Amygdala (tissue), 56 donors: ENCODE measurements at places on chromosomes 7 and 10.

- DNase-seq, result no peak
These were observed 2.7 kb upstream of the FRAT2 start for GRCh38 chr10:97336942-97337831.

DNA sequence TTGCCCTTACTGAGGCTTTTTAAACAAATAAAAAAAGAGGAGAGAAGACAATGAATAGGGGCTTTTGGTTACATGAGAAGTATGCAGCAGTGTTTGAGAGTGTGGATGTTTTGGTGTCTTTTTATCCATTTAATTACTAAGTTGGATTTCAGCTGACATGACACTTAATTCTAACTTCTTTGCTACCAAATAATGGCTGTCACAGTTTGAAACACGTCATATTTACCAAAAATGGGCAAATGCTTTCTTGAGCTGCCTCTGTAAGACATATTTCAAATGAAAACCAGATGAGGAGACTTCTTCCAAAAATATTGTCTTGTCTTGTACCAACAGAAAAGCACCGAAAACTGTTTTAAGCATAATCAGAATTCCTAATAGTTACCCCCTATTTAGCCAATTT, 4.0 kb downstream of the ABCB4 start:
- no peak for DNase-seq

GRCh38 chr7:28088032-28088431, 92.6 kb downstream of the JAZF1 start:
- DNase-seq, result no peak

GRCh38 chr10:89347701-89348457, 20.1 kb downstream of the IFIT3 start:
- no peak for DNase-seq

- DNase-seq, result peak; percentile 63
These were observed 33.8 kb upstream of the RBM20 start for GRCh38 chr10:110610308-110610774.

DNA sequence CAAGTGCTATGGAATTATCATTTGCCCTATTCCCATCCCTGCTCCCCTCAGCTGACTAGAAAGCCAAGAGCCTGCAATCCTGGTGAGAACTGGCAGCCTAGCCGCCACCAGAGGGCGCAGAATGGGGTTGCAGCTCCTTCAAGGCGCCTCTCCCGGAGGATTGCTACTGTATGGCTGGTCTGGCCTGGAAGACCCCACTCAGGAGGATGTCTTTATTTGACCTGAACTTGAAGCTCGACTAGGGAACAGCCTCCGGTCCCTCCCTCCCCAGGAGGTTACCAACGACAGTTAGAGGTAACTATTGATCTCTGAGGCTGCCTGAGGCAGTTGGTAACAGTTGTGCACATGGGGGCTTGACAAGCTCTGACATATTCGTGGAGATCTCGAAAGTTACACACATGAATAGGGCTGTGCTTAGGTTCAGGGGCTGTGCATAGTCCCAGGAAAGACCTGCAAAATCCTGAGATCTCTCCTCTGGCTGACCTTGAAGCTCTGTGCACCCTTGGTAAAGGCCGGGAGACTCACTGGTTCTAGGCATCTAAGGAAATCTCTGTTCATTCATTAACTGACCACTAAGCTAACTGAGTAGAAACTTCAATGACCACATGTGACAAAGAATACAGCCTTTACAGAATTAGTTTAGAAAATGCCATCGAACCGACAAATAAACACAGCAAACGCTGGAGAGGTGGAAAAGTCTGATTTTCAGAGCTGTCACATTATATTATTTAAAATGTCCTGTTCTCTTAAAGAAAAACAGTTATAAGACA, 65.7 kb downstream of the TSPAN12 start:
- DNase-seq, result peak; percentile 75

GRCh38 chr10:106722524-106722923, 442.0 kb downstream of the SORCS1 start:
- DNase-seq, result no peak

DNA sequence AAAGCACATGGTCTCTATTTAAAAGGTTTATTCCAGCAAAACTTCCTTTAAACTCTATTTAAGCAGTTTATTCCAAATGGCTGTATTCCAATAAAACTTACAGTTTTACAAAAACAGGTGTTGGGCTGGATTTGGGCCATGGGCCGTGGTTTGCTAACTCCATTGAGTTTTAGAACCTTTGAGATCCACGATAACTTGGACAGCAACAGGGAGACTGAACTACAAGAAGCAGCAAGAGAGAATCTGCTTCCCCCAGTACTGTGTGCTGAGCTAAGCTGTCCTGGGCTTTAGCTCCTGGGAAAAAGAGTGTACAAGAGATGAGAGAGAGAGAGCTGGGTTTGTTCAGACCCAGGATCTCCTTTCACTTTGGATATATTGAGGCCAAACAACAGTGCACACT, 204.0 kb upstream of the CELF2 start:
- DNase-seq, result no peak

DNA sequence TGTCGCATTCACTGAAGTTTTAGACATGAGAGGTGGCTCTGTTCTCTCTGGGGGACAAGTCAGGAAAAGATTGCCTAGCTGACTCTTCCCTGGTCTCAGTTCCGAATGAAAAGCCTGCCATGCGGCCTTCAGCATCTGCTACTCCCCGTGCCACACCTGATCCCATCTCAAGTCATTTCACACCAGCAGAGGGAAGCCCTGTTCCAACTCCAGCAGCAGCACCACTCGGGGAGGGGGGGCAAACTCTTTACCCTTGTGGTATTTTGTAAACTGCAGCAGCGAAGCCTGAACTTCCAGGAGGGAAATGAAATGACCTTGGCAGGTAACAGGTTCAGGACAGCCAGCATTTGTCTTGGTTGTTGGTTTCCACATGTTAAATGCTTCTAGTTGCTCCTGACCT, 13.8 kb downstream of the LRRC4 start:
- DNase-seq, result no peak

DNA sequence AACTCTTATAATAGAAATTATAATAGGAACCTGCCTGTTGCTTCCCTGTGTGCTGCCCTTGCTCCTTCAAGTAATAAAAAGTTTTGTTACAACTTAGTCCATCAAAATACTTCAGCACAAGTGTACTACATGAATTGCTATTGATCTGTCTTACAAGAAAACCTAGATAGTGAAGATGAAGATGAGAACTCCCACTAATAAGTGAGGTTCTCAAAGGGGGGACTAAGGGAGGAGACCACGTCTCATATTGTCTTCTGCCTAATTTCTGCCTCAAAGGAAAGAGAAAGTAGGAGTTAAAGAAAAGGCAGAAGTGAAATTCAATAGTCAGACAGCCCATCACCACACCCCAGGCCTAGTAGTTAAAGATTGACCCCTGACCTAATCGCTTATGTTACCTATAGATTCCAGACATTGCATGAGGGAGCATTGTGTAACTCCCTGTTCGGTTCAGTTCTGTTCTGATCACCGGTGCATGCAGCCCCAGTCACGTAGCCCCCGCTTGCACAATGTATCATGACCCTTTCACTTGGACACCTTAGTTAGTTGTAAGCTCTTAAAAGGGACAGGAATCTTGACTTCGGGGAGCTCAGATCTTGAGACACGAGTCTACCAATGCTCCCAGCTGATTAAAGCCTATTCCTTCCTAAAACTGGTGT, 18.2 kb upstream of the CHST3 start:
- no peak for DNase-seq

- DNase-seq, result no peak
These were observed 248.7 kb upstream of the NPVF start for GRCh38 chr7:25476863-25477499.

- no peak for DNase-seq
These were observed 166.2 kb downstream of the CPEB3 start for GRCh38 chr10:92124616-92125143.

DNA sequence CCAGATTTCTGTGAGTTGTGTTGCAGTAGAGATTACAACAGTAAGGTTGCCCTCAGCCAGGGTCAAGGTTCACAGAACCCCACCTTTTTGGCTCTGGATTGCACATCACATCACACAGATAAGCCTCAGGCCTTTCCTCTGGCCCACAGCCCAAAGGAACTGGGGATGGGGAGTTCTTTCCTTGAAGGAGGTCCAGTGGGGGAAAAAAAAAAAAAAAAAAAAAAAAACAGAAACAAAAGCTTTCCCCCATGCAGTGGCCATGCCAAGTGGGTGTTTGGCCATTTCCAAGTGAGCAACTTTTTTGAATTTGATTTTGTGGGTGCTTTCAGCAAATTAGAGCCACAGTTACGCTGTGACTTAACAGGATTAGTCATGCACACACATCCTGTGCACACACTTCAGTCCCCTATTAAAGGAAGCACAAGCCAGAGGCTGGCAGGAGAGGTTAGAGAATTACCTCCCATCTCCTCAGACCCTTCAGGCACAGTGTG, 79.3 kb upstream of the NANOS1 start:
- no peak for DNase-seq

- no peak for DNase-seq
These were observed 43.7 kb upstream of the DGKI start for GRCh38 chr7:137890449-137890921.

DNA sequence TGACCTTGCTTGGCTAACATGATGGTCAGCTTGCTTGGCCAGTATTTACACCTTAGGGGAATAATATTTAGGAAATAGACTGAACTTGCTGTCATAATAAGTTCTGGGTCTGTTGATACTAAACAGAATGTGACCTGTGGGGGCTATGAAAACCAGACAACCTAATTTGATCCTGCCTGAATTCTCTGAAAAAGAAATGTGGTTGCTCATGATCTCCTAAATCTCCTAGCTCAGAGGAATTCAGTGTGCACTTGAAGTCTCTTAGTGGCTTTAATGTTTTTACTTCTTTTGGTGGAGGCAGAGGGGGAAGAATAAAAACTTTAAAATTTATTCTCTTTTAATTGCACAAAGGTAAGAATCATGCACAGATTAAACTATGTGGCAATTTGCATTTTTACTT, 205.2 kb downstream of the SEC23IP start:
- no peak for DNase-seq

GRCh38 chr7:131554880-131555516, 1.4 kb downstream of the PODXL start:
- DNase-seq, result no peak

GRCh38 chr7:131517218-131517923, 39.1 kb downstream of the PODXL start:
- no peak for DNase-seq

DNA sequence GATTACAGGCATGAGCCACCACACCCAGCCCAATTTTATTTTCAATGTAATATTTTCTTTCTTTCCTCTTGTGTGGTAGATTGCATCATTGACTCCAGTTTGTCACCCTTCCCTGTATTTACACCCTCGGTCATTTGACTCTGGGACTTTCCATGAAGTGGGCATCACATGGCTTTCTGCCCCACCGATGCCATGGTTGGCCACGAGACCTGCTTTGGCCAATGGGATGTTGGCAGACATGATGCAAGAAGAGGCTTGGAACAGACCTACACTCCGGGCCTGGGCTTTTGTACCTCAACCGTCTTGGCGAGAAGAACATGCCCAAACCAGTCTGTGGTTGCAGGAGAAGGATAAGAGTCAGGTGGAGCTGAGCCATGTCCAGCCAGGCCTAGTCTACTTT, 38.8 kb upstream of the CACUL1 start:
- DNase-seq, result no peak

- DNase-seq, result no peak
These were observed 109.4 kb downstream of the RELN start for GRCh38 chr7:103879928-103880600.

- DNase-seq, result no peak
These were observed 127.0 kb downstream of the SEC23IP start for GRCh38 chr10:120019568-120019967.

- DNase-seq, result no peak
These were observed 10.1 kb downstream of the OTUD1 start for GRCh38 chr10:23448802-23449570.

- DNase-seq, result no peak
These were observed 287.0 kb downstream of the WDR37 start for GRCh38 chr10:1343176-1343575.

DNA sequence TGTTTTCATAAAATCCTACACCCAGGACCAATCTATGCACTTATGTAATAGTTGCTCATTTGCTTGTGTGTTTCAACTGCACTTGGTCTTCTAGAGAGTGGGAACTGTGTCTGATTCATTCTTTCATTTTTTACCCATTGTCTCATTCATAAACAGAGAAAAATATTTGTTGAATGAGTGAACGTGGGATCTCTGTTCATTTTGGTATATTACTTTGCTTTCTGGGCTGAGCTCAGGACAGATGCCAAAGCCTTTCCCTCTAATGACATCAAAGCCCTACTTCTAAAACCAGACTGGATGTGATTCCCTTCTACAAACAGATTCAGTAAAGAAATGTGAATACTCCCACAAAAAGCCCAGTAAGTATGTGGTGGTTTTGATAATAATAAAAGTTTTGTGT, 145.2 kb downstream of the ST7 start:
- no peak for DNase-seq

DNA sequence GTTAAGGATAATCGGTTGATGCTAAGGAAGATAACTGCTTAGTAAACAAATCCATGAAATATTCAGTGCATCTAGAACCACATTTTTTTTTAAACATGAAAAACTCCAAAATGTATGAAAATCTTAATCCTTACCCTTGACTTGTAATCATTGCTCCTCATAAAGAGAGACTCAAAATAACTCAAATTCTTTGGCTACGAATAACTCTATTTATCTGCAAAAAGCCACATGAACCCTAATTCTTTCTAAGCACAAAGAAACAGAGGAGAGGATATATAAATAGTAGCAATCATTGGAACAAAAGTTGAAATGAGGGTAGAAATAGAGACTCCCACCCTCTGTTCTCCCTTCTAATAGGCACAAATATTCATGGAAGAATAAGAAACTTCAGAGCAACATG, 40.2 kb downstream of the ANK3 start:
- no peak for DNase-seq

DNA sequence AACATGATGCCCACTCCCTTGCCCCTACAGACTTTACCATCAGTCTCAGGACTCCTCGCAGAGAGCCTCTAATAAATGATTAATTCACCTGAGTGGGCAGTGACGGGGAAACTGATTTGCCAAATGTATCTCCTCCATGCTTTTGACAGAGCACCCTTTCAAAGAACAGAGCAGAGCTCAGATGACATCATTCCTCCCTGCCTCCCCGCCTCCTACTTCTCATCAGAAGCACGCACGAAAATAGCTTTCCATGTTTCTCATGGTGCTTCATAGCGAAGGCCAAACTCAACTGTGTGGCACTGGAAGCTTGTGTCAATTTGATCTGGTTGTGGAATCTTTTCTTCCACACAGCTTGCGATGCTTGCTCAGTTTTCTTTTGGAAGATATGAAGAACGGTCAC, 442.5 kb downstream of the RPS24 start:
- no peak for DNase-seq

GRCh38 chr10:72638586-72639440, 12.9 kb upstream of the MICU1 start:
- no peak for DNase-seq

GRCh38 chr10:123582084-123582989, 83.8 kb upstream of the GPR26 start:
- peak; percentile 31 for DNase-seq

DNA sequence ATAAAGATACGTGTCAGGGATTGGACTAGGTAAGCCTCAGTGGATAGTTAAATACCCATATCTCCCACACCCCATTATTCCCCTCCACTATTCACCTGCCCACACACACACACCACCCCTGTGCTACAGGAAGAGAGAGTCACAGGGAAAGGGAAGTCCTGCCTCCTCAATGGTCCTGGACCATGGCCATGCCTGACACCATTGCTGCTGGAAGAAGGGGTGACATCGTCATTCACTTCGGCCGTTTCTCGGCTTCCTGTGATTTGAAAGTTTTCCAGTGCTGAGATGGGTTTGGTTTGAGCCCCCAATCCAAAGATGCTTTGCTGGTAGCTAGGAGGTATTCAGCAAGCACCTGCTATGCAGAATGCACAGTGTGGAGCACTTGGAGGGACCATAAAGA, 18.5 kb downstream of the PRKAG2 start:
- no peak for DNase-seq

GRCh38 chr7:118259115-118259514, 34.6 kb downstream of the ANKRD7 start:
- no peak for DNase-seq
